ENCODE measurements at places on chromosomes 6 and 20. TPM values are rescaled to one million over a fixed set of nuclear protein-coding genes. Genes with fewer than 3 reads are reported as not detected.

Gene ZNF831
- total RNA-seq = not detected

Gene BLCAP
- 97.2 TPM for total RNA-seq

Gene TMEM244
- not detected for total RNA-seq

Gene KCNK5
- total RNA-seq = 0.71 TPM

Gene SAPCD1
- 3.7 TPM for total RNA-seq

Gene MUC21
- not detected for total RNA-seq

Gene HLA-DRB1
- 0.34 TPM for total RNA-seq

Gene CRISP3
- not detected for total RNA-seq

- H3K36me3 ChIP-seq = no peaks in the 10 kb centered on the region
- no peaks in the 10 kb centered on the region for H3K4me1 ChIP-seq
- peak; percentile 43 for DNase-seq
- no peak overlapping the region for H3K27ac ChIP-seq
- no peak overlapping the region for H3K4me3 ChIP-seq
- H3K27me3 ChIP-seq = no peaks in the 10 kb centered on the region
Observed at GRCh38 chr20:50478162-50478990, 31.8 kb upstream of the PTPN1 start.

GRCh38 chr20:10067321-10067720, 32.5 kb downstream of the ANKEF1 start:
- peaks cover 4% of the 10 kb centered on the region for H3K36me3 ChIP-seq
- H3K4me1 ChIP-seq = no peaks in the 10 kb centered on the region
- H3K27me3 ChIP-seq = peaks cover 4% of the 10 kb centered on the region
- no peak for DNase-seq

- peak overlapping the region; percentile 84 for H3K4me3 ChIP-seq
- peaks cover 2% of the 10 kb centered on the region for H3K4me1 ChIP-seq
- no peak for DNase-seq
Observed at GRCh38 chr20:382291-383115, 1.9 kb downstream of the TRIB3 start.

DNA sequence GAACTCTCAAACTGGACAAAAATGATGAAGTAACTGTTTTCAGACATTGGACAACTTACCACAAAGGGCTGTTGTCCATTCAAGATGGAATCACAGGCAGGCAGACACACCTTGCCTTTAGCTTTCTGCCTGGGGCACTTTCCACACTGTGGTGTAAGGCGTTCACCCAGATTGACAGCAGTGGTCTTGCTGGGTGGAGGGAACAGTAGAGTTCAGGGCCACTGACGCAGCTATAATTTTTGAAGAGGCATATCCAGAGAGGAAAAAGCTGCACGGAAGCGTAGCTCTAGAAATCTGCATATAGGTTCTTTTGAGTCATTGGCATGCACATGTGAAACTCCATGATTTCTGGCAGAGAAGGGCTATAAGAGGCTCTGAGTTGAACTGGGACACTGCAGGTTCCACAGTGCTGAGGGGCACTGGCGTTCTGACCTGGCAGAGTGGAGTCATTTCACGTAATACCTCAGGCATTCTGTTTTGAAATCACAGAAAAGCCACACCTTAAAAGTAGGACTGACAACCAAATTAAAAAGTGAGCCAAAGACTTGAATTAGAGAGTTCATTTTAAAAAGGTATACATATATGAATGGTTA, 105.0 kb upstream of the EDN1 start:
- H3K27me3 ChIP-seq = peaks cover 3% of the 10 kb centered on the region
- H3K27ac ChIP-seq = no peak overlapping the region
- no peak overlapping the region for H3K4me3 ChIP-seq
- H3K36me3 ChIP-seq = no peaks in the 10 kb centered on the region
- no peaks in the 10 kb centered on the region for H3K4me1 ChIP-seq

DNA sequence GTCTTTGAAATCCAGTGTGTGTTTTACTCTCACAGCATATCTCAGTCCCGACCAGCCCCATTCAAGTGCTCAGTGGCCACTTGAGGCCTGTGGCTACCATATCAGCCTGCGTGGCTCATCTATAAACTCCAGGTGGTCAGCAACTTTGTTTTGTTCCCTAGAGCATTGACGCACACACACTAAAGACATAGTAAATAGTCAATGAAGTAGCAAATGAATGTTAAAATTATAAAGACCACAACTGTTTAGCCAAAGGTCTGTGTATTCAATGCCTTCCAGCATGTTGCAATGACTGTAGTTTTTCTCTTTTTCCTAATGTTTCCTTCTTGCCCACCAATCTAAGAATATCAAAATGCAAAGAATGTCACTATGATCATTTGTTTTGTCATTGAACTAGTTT, 238.2 kb upstream of the ZNF217 start:
- no peak for DNase-seq
- H3K27me3 ChIP-seq = no peaks in the 10 kb centered on the region
- H3K27ac ChIP-seq = no peak overlapping the region
- peaks cover 1% of the 10 kb centered on the region for H3K4me1 ChIP-seq
- no peak overlapping the region for H3K4me3 ChIP-seq

DNA sequence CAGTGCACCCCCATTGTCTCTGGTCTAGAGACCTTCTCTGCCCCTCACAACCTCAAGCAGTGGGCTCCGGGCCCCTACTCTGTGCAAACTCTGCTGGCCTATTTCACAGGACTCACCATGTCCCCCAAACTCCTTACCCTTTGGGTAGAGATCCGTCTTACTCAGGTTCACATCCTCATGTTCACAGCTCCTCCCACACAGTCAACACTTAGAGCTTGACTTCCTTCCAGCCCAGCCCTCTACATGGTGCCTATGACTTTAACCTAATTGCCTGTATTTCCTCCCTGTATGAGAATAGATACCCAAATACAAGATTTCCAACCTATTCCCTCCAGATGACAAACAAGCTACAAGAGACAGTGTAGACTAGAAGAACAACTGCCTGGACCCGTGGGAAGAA, 528.6 kb upstream of the JARID2 start:
- H3K27me3 ChIP-seq = no peaks in the 10 kb centered on the region
- H3K36me3 ChIP-seq = no peaks in the 10 kb centered on the region
- no peak overlapping the region for H3K27ac ChIP-seq
- no peak for DNase-seq
- H3K4me3 ChIP-seq = no peak overlapping the region
- H3K4me1 ChIP-seq = no peaks in the 10 kb centered on the region

- no peaks in the 10 kb centered on the region for H3K4me1 ChIP-seq
- H3K36me3 ChIP-seq = no peaks in the 10 kb centered on the region
- no peaks in the 10 kb centered on the region for H3K27me3 ChIP-seq
- no peak overlapping the region for H3K4me3 ChIP-seq
- no peak for DNase-seq
Observed at GRCh38 chr20:12093057-12093796, 175.5 kb downstream of the BTBD3 start.

- H3K36me3 ChIP-seq = no peaks in the 10 kb centered on the region
- H3K4me1 ChIP-seq = no peaks in the 10 kb centered on the region
- no peak overlapping the region for H3K27ac ChIP-seq
- DNase-seq = no peak
Observed at GRCh38 chr6:117188627-117189201, 76.6 kb upstream of the VGLL2 start.

DNA sequence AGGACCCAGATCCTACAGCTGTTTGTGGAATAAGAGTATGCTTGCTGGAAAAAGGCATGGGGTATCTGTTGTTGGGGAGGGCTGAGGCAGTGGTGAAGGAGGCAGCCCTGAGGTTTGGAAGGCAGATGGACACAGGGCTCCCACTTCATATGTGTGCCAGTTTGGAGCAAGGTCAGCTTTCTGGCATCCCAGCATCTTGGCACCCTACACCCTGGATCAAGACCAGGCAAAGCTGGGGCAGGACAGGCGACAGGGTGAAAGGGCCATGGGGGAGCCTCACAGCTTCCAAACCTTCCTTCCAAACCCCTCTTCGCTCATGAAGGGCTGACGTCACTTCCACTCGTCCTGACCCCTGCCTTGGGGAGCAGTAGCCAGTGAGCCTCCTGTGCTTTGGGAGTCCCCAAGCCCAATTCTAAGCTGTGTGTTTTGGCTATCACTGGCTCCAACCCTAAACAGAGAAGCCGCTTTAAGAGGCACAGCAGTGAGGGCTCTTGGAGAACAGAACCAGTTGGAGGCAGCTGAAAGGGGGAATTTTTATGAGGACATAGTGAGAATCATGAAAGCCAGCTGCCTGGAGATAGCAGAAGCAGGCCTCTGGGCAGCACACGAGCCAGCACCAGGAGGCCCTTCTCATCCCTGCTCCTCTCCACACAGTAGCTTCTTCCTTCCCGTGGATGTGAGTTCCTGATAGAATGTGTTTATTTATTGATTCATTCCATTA, 448.6 kb upstream of the CDH4 start:
- no peak for DNase-seq
- no peaks in the 10 kb centered on the region for H3K27me3 ChIP-seq
- no peak overlapping the region for H3K27ac ChIP-seq
- H3K4me1 ChIP-seq = no peaks in the 10 kb centered on the region
- no peaks in the 10 kb centered on the region for H3K36me3 ChIP-seq

DNA sequence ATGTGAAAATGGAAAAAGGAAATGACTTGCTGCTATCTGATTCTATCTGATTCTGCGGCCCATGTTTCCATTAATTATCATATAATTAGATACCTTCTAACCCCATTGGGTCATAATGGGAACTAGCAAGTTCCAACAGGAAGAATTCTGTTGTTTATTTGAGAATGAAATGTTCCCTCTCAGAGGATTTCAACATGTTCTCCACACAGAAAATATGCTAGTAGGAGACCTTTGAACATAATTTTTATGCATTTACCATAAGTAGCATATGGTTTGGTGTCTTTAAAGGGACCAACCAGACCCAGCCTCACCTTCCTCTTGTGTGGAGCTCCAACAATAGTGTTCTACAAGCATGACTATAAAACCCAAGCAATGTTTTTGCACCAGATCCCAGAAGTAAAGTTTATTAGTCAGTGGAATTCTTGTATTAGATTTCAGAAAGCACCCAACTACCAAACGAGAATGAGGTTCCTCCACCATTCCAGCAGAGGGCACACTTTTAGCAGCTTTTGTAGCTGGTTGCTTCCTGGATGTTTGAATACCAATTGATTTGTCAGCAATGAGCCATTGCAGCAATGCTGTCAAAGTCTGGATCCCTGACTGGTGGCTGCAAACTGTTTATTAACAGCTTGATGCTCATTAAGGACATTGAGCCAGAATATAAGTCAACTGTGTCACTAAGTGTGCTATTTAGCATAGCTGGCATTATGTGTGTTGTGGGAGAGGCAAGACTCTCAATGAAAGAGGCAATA, 143.6 kb upstream of the GJE1 start:
- H3K4me1 ChIP-seq = no peaks in the 10 kb centered on the region
- no peaks in the 10 kb centered on the region for H3K36me3 ChIP-seq
- H3K27me3 ChIP-seq = no peaks in the 10 kb centered on the region
- H3K27ac ChIP-seq = no peak overlapping the region

DNA sequence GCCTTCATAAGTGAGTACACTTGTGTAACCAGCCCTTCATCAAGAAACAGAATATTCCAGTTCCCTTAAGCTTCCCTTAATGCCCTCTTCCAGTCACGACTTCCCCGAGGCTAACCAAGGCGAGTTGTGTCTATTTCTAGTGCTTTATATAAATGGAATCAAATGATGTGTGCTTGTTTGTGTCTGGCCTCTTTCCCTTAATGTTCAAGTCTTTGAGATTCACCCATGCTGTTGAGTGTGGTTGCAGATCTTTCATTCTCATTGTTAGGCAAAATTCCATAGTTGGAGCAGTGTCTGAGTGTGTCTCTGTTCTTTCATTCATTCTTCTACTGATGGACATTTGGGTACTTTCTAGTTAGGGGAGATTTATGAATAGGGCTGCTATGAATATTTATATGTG, 135.0 kb downstream of the CEBPB start:
- no peaks in the 10 kb centered on the region for H3K4me1 ChIP-seq
- DNase-seq = no peak
- H3K36me3 ChIP-seq = no peaks in the 10 kb centered on the region
- H3K4me3 ChIP-seq = no peak overlapping the region
- peaks cover 5% of the 10 kb centered on the region for H3K27me3 ChIP-seq

DNA sequence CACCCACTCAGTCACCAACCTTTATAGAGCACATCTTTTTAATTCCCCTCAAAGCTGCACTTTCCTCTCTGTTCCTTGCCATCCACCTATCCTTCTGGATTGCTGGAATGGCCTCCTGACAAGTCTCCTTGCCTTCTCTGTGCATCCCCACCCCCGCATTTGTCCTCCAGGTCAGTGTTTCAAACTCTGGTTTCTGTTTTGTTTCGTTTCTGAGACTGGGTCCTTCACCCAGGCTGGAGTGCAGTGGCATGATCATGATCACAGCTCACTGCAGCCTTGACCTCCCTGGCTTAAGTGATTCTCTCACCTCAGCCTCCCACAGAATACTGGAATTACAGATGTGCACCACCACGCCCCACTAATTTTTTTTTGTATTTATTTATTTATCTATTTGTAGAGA, 96.2 kb downstream of the PLCB1 start:
- DNase-seq = no peak
- no peak overlapping the region for H3K4me3 ChIP-seq
- H3K36me3 ChIP-seq = no peaks in the 10 kb centered on the region
- peaks cover 2% of the 10 kb centered on the region for H3K27me3 ChIP-seq

DNA sequence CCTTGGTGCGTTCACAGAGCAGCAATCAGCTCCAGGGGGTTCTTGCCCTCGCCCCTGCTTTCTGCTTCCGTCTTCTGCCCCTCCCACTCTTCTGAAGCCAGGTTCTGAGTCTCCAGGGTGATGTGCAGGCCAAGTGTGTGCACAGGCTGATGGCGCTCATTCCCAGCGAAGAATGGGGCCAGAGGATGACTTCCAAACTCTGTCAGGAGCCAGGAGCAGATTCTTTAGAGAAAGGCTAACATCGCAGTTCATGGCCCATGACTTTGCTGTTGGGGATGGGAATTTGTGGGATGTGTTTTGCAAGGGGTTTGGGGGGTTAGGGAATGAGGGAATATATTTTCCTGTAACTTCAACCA, 56.1 kb upstream of the CCN6 start:
- DNase-seq = no peak
- peaks cover 4% of the 10 kb centered on the region for H3K27me3 ChIP-seq
- H3K4me1 ChIP-seq = peaks cover 30% of the 10 kb centered on the region
- H3K4me3 ChIP-seq = peak overlapping the region; percentile 39
- H3K27ac ChIP-seq = peak overlapping the region; percentile 60

DNA sequence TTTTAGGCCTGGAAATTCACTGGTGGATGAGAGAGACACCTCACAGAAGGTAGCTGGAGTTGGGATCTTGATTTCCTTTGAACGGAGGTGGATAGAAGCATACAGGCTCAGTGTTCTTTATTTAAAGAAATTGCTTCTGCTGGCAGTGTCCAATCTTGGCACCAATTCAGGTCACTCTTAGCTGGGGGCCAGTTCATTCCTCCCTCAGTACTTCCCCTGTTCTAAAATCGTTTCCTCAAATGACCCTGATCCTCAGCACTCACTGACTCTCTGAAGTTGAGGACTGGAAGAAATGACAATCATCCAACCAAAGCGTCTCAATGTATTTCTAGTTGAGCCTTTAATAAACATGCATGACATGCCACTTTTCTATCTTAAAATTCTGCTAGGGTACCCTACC, 472.5 kb upstream of the BTBD3 start:
- H3K4me3 ChIP-seq = no peak overlapping the region
- DNase-seq = no peak
- no peak overlapping the region for H3K27ac ChIP-seq
